CD4-positive, alpha-beta T cell treated with Interleukin-2 at 100 ng/mL for 4 hours (primary cell): ENCODE measurements at places on chromosomes 7 and 10.
A peak's percentile ranks its signal among the peaks of the same experiment; 100 is the strongest.

GRCh38 chr7:88758381-88759229 is 895 bp upstream of the ZNF804B start:
- DNase-seq = no peak

GRCh38 chr10:97731346-97732051 is 5.4 kb upstream of the ZFYVE27 start:
- peak; percentile 66 for DNase-seq

GRCh38 chr10:6173203-6173602 is 29.5 kb upstream of the PFKFB3 start:
- DNase-seq = peak; percentile 55

DNA sequence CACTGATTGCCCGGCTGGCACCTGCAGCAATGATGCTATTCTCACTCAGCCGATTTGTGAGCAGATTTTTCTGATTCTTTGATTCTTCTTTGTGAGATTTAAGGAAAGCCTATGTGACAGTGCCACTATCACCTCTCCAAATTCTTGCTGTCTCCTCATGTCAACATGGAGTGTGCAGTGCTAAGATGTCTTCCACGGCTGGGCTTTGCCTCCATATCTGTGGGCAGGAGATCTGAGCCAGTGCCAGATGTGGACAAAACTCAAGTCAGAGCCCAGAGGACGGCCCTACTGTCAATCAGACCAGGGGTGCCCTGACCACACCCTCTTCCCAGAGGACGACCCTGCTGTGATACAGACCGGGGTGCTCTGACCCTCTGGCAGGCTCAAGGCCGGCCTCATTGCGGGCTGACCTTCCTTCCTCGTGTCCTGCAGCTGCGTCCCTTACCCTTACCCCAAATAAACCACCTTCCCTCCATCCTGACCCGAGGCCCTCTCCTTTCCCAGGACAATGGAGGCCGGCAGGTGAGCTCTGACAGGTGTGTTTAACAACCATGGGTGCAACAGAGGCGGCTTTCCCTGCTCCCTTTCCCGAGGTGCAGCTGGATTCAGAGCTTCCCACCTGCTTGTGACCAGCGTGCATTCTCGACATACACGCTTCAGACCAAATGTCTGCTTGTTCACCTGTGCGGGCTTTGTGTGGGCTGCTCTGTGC is 221.4 kb downstream of the ADARB2 start:
- no peak for DNase-seq

- DNase-seq = no peak
Measured at GRCh38 chr10:43224321-43224720, 42.5 kb downstream of the RASGEF1A start.

DNA sequence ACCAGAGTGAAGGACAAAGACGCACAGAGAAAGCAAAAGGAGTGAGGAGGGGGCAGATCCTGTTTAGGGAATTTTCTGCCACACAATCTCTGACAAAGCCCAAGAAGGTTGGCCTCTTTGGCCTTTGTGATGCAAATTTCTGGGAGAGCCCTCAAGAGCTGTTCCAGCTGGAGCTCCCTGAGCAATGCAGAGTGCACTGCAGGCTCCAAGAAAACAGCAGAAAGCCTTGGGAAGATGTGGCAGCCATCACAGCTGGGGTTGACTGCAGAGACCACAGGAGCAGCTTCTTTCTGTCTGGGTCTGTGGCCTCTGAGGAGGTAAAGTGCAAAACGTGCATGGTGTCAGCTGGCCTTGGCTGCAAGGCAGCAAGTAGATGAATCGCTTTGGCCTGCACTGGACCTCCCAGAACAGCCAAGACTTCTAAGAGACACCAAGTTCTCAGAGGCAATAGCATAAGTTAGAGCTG is 200.2 kb downstream of the ELMO1 start:
- DNase-seq = no peak

- no peak for DNase-seq
Measured at GRCh38 chr7:34165927-34166550, 260.7 kb downstream of the BMPER start.

DNA sequence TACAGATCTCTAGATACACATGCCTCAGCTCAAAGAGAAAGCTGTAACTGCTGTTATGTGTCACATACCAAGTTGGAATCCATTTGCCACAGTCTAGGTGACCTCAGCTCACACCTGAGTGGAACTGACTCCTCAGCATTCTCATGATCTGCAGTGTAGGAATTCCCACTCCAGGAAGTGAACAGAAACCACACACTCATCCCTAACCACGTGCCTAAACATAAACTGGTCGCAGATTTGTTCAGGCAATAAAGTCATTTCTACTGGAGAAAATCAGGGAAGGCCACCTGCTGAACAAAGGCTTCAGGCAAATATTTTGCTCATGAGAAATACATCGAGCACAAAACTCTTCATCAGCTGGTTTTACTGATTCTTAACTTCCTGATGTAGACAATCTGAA is 23.0 kb upstream of the ZMYND11 start:
- DNase-seq = no peak

DNA sequence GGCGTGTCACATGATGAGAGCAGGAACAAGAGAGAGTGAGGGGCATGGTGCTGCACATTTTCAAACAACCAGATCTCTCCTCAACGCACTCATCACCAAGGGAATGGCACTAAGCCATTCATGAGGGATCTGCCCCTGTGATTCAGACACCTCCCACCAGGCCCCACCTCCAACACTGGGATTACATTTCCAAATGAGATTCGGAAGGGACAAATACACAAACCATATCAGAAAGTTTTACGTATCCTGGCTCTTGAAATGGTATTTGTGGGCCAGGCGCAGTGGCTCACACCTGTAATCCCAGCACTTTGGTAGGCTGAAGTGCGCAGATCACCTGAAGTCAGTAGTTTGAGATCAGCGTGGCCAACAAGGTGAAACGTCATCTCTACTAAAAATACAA is 189.4 kb downstream of the PLXDC2 start:
- DNase-seq = no peak

- no peak for DNase-seq
Measured at GRCh38 chr7:50644586-50644985, 79.4 kb upstream of the DDC start.
